ENCODE measurements at places on chromosomes 5 and 9.

GRCh38 chr5:157913575-157913974 lies 54.6 kb upstream of the CLINT1 start:
- DNase-seq, result no peak

DNA sequence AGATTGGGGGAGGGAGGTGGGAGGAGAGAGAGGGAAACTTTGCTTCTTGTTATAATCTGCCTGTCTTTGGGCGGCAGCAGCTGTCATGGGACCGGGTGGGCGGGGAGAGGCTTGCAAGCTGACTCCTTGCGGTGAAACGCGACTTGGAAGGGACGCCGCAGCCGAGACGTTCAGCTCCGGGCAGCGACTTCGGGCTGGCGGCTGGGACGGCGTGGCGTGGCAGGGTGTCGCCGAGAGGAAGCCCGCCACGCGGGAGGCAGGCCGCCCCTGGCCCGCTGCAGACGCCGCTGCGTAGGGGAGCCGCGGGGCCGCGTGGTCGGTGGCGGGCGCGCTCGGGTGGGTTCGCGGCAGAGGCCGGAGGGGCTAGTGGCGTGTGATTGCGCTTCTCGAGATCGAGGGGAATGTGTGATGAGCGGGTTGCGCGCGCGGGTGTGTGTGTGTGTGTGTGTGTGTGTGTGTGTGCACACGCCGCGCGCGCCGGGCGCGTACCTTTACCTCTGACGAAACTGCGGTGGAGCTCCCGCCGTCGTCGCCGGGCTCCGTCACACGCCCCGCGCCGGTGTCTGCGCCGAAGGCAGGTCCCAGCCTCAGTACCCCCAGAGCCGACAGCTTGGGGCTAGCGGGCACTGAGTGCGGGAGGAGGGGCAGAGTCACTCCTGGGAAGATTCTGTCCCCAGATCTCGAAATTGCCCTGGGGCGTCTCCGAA lies 1.7 kb downstream of the PPARGC1B start:
- DNase-seq, result peak; percentile 49

DNA sequence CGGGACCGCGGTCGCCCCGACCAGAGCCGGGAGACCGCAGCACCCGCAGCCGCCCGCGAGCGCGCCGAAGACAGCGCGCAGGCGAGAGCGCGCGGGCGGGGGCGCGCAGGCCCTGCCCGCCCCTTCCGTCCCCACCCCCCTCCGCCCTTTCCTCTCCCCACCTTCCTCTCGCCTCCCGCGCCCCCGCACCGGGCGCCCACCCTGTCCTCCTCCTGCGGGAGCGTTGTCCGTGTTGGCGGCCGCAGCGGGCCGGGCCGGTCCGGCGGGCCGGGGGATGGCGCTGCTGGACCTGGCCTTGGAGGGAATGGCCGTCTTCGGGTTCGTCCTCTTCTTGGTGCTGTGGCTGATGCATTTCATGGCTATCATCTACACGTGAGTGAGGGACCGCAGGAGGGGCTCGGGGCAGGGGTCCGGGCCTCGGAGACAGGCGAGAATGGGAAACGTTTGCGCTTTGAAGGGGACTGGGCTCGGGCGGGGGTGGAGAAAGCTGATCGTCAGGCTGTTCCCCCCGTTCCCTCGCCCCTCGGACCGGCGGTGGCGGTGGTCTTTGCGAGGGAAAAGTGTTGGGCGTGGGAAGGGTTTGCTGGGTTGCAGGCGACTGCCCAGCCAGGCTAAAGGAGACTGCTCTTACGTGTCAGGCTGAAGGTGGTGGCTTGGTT lies 457 bp downstream of the UGCG start:
- no peak for DNase-seq

GRCh38 chr5:9919306-9920030 lies 289.3 kb upstream of the TAS2R1 start:
- no peak for DNase-seq

DNA sequence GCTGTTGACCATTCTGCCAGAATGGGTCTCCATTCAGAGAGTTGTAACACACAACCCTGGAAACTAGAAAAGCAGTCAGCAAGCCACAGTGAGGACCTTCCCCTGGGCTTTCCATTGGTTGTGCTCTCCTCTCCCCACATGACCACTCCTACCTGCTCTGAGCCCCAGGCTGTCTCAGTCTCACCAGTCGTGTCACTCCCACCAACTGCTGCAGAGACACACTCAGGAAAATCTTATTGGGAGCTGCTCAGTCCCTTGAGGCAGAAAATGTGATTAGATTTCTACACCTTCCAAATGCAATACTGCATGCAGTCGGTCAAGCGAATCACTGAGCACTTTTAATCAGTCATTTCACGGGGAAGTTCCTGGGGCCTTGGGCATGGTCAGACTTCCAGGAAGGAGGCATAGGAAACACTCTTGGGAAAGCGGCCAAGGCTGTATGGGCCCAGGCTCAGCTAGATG lies 284.2 kb upstream of the NMUR2 start:
- DNase-seq, result no peak

- DNase-seq, result no peak
These were observed 49.4 kb upstream of the PAPPA start for GRCh38 chr9:116103976-116104820.

DNA sequence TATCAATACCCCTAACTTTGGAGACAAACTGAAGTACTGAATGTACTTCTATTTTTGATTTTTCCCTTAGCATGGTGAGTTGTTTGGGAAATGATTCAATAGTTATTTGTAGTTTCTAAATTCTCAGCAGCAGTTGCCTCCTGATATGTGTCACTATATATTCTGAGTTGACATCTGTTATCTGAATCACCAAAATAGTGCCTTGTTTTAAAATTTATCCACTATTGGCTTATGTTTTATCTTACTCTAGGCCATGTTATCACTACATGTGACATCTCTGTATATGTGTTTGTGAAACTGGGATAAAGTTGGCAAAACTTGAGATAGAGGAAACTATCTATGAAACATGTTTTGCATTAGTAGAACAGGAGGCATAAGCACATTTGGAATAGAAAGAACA lies 317.6 kb downstream of the TLE4 start:
- no peak for DNase-seq

DNA sequence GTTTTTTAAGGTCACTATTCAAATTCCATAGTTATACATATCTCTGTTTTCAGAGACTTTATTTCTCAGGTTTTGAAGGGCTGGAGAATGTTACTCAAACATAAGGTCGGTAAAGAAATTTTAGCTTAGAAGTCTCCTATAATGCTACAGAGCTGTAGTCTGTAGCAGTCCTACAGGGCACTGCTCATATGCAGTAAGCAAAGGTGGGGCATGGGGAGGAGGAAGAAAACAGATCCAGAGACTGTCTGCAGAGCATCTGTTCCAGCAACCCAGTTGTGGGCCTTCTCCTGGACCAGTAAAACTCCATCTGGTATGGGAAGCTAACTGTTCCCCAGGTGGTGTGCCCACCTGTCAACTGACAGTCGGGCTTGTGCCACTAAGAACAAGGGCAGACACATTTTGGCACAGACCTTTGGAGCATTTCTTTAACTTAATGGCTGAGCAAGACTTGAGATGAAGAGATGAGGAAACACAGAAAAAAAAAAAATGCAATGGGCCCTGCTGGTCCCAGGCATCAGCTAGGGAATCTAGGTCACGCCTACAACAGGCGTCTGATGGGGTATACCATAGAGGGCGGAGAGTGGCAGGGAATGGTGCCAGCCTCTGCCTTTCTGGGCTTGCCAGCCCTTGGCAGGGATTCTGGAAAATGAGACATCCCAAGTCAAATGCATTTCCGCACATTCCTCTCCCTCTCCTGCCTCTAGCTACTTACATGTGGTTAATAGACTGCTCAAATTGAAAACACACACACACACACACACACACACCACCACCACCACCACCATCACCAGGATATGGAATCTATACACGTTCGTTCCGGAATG lies 218.9 kb downstream of the ARL15 start:
- no peak for DNase-seq

DNA sequence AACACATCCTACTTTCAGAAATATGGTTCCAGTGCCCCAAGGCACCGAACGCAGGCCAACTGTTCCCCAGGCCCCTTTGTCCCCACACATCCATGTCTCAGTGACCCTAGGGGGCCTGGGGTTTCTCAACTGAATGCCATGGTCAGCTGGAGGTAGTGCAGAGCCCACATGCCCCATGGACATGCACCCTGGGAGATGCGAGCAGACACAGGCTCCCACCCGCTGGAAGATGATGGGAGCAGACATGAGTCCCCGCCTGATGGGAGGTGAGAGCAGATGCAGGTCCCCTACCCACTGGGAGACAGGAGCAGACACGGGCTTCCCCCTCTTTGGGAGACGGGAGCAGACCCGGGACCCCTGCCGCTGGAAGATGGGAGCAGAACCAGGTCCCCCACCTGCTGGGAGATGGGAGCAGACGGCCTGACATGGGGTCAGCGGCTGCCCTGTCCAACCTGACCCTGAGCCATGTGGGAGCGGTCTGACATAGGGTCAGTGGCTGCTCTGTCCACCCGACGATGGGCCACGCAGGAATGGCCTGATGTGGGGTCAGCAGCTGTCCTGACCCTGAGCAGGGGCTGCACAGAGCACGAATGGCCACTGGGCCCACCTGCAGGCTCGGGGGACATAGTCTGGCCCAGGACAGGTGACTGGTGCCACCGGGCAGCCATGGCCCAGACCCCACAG lies 18.4 kb downstream of the ZDHHC11B start:
- DNase-seq, result no peak

DNA sequence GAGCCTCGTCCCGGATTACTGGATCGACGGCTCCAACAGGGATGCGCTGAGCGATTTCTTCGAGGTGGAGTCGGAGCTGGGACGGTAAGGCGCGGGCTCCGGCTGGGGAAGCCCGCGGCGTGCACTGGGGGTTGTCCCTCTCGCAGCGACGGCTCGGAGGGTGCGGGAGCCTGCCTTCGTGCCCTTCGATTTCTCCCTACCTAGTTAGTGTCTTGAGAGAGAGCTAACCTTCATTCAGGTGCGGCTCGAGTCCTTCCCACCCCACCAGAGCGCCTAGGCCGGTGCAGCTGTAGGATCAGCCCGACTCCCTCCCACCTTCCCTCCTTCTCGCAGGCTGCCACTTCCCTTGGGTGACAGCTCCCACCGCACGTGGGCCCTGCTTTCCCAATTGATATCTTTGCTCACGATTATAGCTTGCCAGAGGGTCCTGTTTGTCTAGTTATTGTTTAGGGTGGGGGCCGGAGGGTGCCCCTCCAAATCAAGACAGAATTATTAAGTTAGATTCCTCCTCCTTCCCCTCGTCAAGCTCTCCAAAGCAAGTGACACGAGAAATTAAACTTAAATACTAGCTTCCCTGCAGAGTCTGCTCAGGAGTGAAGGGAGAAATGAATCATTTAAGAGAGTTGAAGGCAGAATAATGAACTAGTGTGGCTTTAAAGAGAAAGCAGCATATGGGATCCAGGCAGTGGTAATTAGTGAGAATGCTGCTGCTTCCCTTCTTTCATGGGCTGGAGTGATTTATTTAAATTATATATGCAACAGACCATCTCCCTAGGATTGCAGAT lies 569 bp downstream of the CAMK4 start:
- DNase-seq, result no peak

GRCh38 chr5:147382776-147383175 lies 127.1 kb downstream of the DPYSL3 start:
- DNase-seq, result no peak

DNA sequence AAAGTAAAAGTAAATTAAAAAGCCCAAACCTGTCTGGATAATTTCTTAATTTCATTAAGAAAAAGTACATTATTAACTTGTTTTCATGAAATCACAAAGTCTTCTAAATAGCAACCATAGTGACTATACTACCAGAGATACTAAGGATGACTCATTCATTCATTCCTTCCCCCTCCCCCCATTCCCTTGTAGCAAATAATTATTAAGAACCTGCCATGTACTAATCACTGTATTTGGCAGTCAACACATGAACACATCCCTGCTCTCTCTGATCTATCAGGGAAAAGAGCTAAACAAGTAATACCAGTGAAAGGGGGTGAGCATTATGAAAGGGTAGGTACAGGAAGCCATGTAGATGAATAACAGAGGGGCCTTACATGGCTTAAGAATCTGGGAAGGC lies 203.9 kb downstream of the CWC27 start:
- DNase-seq, result no peak

DNA sequence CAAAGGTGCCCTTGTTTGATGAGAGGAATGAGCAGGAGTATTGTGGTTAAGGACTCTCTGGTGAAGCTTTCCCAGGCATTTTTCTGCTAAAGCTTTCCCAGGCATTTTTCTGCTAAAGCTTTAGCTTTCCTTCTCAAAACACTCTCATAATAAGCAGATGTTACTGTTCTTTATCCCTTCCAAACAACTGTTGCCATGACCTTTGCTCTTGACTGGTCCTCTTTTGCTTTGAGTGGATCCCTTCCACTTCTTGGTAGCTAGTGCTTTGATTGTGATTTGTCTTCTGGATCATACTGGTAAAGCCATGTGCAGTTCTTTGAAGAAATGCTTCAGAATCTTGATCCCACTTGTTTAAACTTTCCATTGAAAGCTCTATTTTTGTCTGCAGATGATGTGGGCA lies 85.8 kb downstream of the GPBP1 start:
- no peak for DNase-seq

- DNase-seq, result no peak
These were observed 73.5 kb downstream of the EFNA5 start for GRCh38 chr5:107597247-107597646.

DNA sequence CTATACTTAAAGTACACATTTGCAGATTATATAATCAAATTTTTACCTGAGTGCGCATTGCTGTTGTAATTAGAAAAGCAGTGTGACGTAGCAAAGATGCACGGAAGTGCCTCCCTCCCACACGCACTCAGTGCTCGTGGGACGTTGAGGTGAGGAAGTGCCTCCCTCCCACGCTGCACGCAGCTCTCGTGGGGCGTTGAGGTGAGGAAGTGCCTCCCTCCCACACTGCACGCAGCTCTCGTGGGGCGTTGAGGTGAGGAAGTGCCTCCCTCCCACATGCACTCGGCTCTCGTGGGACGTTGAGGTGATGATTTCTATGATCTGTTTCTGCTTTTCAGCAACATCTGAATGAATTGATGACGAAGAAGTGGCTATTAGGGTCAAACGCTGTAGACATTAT lies 21.0 kb downstream of the EXOC3 start:
- DNase-seq, result no peak

DNA sequence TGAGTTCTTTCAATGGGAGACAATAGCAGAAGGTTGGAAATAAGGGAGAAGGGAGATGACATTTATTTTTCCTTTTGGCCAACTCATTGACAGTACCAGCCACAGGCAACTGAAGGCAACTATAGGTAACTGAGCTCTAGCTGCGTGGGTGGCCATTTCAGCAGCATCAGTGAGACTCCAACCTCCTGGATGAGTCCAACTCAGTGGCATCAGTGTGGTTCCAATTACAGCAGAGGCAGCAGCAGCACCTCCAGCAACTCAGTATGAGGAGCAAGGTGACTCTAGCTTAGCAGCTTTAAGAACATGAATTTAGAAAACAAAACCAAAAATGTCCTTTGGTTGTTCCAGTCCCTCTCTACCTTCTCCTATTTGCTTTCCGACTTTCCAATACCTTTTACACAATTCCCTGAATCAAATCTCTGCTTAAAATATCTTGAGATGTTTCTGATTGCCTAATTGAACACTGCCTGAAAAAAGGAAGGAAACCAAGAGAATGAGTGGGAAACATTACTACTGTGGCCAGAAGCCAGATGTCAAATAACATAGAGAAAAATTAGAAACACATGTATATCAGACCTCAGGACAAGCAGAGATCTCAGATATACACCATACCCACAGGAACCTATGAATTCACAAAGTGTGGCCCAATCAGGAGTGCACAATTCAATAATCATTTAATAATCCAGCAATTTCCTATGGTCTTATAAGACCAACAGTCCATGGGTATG lies 166.5 kb upstream of the RORB start:
- no peak for DNase-seq
